ENCODE measurements at places on chromosomes 7 and 10.
A peak's percentile ranks its signal among the peaks of the same experiment; 100 is the strongest.

GRCh38 chr7:47580811-47581331, 1.0 kb downstream of the TNS3 start:
- DNase-seq = no peak

DNA sequence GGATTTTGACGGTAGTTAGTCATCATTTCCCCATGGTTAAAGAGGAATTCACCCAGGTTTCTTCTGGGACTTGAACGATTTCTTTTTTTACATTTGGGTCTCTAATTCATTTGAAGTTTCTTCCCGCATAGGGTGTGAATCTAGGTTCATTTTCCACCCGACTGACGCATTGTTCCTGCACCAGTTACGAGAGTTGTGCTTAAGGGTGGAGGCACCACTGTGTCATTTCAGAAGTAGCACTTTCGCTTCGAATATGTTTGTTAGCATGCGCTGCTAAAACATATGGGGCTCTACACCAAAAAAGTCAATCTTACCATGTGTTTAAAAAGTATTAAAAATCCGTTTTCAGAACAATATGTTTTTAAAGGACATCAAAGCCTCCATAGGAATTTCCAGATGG, 140.3 kb downstream of the VIPR2 start:
- DNase-seq = no peak

DNA sequence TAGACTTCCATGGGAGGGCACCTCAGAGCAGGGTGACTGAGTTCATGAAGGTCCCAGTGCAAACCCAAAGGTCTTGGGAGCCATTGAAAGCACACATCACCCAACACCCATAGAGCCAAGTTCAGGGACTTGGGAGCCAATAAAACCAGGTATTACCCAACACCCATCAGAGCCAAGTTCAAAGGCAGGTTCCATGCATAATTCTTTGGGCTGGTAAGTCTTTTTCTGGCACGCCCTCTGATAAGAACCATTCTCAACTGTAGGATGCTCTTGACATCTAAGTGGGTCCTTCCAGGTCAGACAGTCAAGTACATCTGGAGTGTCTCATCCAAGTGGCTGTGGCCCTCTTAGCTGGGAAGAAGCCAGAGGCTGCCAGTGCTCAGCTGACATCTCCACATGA, 63.2 kb downstream of the EBF3 start:
- no peak for DNase-seq

GRCh38 chr7:25968205-25968993, 183.6 kb upstream of the NFE2L3 start:
- no peak for DNase-seq

DNA sequence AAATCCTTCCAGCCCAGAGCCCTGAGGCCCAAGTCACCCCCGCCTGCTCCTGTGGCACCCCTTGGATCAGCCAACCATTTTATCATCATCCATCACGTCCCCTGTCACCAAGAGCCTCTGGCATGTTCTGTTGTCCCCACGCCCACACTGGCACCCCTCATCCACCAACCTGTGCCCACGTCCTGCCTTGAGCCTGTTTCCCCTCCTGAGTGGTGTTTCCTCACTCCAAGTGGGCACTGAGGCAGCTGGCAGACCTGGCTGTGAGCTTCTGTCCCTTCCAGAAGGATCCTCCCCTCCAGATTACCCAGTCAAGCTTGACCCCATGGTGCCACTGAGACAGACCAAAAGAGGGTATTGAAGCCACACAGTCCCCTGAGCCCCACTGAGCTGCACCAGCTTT, 71.4 kb upstream of the ANTXRL start:
- no peak for DNase-seq

DNA sequence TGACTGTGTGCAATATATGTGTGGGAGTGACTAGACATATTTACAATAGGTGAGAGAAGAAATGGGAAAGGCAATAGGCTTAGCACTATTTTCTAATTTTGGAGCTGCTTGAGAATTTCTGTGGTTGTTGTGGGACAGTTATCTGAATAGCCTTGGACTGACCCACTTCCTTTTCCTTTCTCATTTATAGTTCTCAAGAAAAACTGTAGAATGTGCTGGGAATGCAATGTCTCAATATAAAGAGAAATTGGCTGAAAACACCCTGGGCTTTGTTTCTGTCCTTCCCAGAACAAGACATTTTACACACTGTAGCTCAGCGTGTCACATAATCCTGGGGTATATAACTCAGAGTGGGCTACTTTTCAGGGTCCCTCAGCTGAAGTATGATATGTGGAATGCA, 153.0 kb upstream of the RHOBTB1 start:
- DNase-seq = no peak

DNA sequence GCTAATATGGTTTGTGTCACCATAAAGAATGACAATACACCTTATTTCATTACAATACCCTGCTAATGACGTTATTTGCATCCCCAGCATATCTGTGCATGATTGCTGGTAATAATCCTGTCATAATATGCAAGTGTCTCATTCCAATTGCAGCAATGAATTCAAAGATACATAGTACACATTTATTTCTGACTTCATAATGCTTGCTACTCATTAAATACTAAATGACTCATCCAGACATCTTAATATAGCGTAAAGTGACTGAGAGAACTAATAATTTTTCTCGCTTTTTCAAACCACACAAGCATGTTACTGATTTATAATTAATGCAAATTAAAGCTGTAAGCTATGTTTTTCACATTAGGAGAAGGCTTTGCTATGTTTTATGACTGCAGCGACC, 234.7 kb upstream of the MDFIC start:
- DNase-seq = no peak

- DNase-seq = peak; percentile 80
Observed at GRCh38 chr10:62885684-62886461, 69.7 kb upstream of the EGR2 start.

- DNase-seq = peak; percentile 1
Observed at GRCh38 chr7:38274486-38274885, 1.1 kb upstream of the TARP start.

GRCh38 chr10:73867126-73867807, 7.1 kb downstream of the CAMK2G start:
- DNase-seq = no peak

DNA sequence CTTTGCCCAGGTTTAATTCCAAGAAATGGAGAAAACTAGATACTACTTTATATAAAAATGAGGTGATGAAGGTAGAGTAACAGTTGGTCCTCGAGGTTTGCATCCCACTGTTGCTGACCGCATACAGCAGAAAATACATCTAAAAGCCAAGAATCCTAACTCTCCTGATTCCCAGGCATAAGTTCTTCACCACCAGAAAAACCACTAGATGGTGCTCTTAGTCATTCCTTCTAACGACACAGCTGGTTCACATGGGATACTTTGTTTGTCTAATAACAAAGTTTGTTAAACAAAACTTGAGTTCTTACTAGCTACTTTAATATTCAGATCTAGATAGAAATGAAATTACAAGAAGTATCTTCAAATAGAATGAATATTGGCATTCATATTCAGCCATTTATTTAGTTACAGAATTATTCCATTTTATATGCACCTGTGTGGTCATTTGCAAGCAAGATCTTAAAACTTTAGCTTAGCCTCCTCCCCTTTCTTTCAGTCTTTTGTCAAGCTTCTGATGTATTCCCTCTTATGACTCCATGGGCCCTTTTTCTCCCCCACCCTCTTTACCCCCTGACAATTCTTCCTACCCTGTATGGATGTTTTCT, 54.1 kb upstream of the CYP26C1 start:
- peak; percentile 69 for DNase-seq

DNA sequence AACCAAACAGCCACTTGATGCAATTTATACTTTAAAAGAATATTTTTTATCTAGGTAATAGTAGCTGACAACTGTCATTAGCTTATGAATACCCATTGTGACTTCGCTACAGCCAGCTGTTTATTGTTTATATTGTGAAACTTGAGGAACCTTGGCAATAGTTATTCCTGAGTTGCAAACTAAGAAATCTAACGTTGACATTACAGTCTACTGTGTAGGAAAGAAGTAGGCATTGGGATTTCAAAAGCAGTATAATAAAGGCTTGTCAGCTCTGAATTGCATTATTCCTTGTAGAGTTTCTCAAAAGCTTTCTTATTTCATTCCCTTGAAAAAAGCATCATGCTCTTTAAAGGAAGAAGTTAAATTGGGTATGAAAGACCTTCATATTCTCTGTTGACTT, 42.7 kb upstream of the OIT3 start:
- no peak for DNase-seq

DNA sequence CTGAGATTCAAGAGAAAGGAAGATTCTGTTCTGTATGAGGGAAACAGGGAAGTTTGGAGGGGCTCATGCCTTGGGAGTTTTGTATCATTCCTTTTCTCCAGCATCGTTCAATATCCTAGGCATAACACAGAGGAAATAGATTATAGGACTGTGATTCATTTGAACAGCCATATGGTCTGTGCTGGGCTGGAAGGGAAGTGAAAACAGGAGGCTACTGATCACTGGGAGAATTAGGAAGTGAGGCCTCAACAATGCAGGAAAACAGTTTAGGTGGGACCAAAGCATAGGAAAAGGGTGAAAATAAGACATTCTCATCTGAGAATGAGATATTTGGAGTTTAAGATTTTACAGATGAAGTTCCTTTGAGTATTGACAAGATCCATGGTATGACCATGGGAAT, 70.7 kb upstream of the MKX start:
- DNase-seq = no peak

DNA sequence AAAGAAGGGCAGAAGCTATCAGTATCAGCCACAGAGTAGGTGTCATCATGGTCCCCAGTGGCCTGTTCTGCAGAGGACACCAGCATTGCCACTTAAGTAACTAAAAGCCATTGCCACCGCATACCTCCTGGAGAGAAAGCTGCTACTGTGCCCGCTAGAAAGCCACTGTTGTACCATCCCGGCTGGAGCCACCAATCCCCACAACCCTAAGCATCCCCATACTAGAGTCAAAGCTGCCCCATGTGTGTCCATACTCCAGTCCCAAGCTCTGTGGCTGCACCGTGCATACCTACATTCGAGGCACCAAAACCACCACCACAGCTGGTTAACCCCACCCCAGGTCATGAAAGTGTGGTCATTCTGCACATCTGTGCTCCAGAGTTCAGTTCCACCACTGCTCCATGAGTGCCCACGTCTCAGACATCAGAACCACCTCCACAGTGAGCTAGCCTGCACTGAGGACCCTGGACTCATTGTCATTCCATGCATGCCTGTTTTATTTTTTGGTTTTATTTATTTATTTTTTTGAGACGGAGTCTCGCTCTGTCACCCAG, 9.5 kb upstream of the SEPTIN14 start:
- no peak for DNase-seq

- DNase-seq = peak; percentile 94
Observed at GRCh38 chr10:58662314-58662713, 149.6 kb downstream of the BICC1 start.

GRCh38 chr7:69162326-69162725, 435.9 kb upstream of the AUTS2 start:
- DNase-seq = no peak

DNA sequence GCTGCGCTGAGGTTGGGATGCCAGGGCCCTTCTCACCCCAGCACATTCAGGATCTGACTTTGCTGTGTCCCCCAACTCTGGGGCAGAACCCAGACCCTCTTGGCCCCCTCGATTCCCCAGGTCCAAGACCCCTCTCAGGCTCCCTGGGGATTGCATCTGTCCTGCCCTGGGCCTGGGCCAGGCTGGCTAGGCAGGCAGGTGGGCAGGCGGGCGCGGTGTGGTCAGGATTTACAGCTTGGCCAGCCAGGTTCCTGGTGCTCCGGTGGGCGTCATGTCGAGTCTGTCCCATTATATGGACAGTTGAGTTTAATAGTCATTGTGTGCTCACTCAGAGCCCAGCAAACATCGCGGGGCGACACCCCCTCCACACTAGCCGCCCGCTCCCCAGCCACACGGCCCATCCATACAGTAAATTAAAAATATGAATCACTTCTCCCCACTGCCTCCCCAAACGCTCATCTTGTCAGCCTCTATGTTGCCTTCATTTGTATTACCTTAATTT, 23.5 kb downstream of the POLL start:
- no peak for DNase-seq

DNA sequence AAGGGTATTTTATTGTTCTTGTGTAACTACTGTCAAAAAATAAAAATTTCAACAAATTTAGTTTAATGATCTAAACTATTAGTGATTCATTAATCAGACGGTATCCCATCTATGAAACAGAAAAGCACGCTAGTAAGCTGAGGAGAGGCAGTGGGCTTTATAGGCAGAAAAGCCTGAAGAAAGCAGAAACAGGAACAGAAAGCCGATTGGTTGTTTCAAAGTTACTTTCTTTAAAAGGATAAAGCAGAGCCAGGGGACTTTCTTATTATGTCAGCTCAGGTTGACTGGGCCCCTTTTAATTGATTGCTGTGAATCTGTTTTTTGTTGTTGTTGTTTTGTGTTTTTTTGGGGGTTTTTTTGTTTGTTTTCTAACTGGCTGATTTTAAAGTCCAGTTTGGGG, 105.5 kb downstream of the TES start:
- DNase-seq = no peak

DNA sequence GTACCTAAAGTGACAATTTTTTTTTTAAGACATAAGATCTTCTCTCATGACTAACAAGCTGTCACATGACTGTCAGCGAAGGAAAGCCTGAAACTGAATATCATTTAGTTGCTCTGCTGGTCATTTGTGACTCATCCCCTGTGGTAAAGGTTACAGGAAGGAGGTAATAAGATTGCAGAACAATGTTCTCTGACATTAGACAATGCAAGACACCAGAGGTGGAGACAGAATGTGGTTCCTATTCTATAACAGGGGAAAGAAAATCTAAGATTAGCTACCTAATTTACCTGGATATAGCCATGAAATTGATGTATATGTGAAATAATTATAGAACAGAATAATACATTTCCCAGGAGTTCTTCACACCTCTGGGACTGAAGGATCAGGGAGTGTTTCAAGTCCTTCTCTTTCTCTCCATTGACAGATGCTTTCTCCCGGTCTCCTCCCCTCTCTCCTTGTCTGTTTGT, 47.7 kb downstream of the LRGUK start:
- DNase-seq = peak; percentile 96

DNA sequence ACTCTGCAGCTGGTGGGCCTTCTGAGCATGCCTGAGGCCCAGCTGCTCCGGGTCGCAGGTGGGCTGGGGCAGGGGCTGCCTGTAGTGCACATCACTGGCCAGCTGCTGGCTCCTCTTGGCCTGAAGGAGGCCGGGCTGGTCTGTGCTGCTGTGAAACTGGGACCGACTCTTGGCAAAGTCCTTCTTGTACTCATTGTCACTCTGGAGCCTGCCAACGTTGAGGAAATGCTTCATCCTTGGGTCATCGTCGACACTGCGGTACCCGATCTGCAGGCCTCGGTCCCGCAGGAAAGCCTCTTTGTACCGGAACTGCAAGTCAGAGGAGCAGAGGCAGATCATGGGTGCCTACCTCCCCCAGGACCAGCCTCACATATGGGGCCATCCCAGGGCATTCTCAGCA, 37.7 kb downstream of the HABP2 start:
- DNase-seq = no peak
